T-helper 1 cell (primary cell): ENCODE measurements at places on chromosomes 13 and 19.

- no peak for DNase-seq
These were observed 113.2 kb upstream of the MCF2L start for GRCh38 chr13:112855859-112856258.

GRCh38 chr13:23146006-23146405 lies 34.8 kb upstream of the SGCG start:
- DNase-seq = no peak

DNA sequence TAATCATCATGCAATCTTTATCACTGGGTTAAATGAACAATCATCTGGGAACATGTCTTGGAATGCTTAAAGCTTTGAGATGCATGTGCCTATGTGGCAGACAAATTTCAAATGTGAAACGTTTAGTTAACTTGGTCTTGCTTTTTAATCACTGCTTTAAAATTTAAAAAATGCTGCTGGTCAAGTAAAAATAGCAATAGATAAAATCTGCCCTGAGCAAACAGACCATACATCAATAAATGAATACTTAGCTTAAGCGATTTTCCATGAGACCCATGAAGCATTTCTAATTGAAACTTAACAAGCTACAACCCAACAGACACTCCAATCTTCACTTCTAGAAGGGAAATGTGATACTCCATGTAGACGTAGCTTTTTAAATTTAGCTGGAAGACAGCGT lies 1.9 kb upstream of the KL start:
- DNase-seq = no peak

DNA sequence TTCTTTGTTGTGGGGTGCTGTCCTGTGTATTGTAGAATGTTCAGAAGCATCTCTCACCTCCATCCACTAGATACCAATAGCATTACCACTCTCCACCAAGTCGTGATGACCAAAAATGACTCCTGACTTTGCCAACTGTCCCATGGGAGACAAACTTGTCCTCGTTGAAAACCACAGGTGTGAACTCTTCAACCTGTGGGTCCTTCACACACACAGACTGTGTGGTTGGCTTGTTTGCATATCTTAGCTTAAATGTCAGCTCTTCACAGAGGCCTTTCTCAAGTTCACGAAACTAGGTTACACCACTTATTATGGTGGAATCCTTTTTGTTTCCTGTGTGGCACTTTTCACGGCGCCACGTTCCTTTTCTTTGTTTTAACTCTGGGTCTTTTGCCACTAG lies 6.8 kb downstream of the GPC5 start:
- no peak for DNase-seq
